Endodermal cell (in vitro differentiated cells): ENCODE measurements at places on chromosomes 11 and 22. TPM values are rescaled to one million over a fixed set of nuclear protein-coding genes. Genes with fewer than 3 reads are reported as not detected.

- no peaks in the 10 kb centered on the region for H3K4me1 ChIP-seq
- H3K27me3 ChIP-seq = no peaks in the 10 kb centered on the region
- H3K27ac ChIP-seq = no peak overlapping the region
- no peak overlapping the region for H3K4me3 ChIP-seq
These were observed 85.1 kb downstream of the DEPDC5 start for GRCh38 chr22:31838917-31839316.

GRM5 gene
- 0.09 TPM in 2 replicates for total RNA-seq

- no peaks in the 10 kb centered on the region for H3K27me3 ChIP-seq
- DNase-seq = peak; percentile 67
- H3K4me1 ChIP-seq = no peaks in the 10 kb centered on the region
- H3K27ac ChIP-seq = no peak overlapping the region
- no peaks in the 10 kb centered on the region for H3K36me3 ChIP-seq
- no peak overlapping the region for H3K4me3 ChIP-seq
These were observed 6.6 kb downstream of the TREH start for GRCh38 chr11:118672846-118673245.

- no peaks in the 10 kb centered on the region for H3K27me3 ChIP-seq
- peaks cover 37% of the 10 kb centered on the region for H3K4me1 ChIP-seq
- H3K27ac ChIP-seq = peak overlapping the region; percentile 36
- no peaks in the 10 kb centered on the region for H3K36me3 ChIP-seq
- DNase-seq = peak; percentile 90
- peak overlapping the region; percentile 13 for H3K4me3 ChIP-seq
These were observed 34.3 kb downstream of the TSPAN18 start for GRCh38 chr11:44760917-44761550.

GAL3ST1 gene
- 21.7 and 26.4 TPM in 2 replicates for total RNA-seq

GRCh38 chr22:17672417-17672991 lies 33.9 kb downstream of the BCL2L13 start:
- DNase-seq = no peak
- no peaks in the 10 kb centered on the region for H3K4me1 ChIP-seq
- H3K27me3 ChIP-seq = no peaks in the 10 kb centered on the region
- H3K27ac ChIP-seq = peak overlapping the region; percentile 52

LIF gene
- total RNA-seq = 0.77 and 1.5 TPM in 2 replicates
